ENCODE measurements at places on chromosomes 4 and X. TPM values are rescaled to one million over a fixed set of nuclear protein-coding genes. Genes with fewer than 3 reads are reported as not detected.

Gene F8A1
- polyA plus RNA-seq: 39.0 TPM

Gene CASK
- 69.7 TPM for polyA plus RNA-seq

Gene TRAM1L1
- 3.6 TPM for polyA plus RNA-seq

Gene AMBN
- polyA plus RNA-seq: not detected

Gene PLP1
- polyA plus RNA-seq: not detected

Gene ADGRG2
- 1.4 TPM for polyA plus RNA-seq

All from cardiac muscle cell (in vitro differentiated cells and primary cell).